ENCODE measurements at places on chromosomes 5 and 9.

GRCh38 chr9:107249131-107249533, 33.9 kb upstream of the RAD23B start:
- DNase-seq: no peak

DNA sequence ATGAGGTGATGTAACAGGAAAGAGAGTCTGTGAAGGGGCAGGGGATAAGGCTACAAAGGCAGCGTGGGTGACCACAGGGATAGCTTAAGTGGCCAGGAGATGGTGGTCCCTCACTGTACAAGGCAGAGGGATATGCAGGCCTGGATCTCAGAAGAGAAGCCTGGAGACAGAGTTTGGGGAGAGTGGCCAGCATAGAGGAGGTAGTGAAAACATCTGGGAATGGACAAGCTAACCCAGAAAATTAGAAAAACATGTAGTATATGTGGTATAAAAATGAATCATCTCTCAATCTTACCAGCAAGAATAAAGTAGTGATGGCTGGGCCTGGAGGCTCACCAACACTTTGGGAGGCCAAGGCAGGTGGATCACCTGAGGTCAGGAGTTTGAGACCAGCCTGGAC, 349.2 kb upstream of the KLF4 start:
- no peak for DNase-seq

- DNase-seq: no peak
These were observed 336.1 kb upstream of the ADAMTSL1 start for GRCh38 chr9:18137815-18138214.

GRCh38 chr9:115289757-115290208, 171.8 kb upstream of the TNC start:
- DNase-seq: no peak

DNA sequence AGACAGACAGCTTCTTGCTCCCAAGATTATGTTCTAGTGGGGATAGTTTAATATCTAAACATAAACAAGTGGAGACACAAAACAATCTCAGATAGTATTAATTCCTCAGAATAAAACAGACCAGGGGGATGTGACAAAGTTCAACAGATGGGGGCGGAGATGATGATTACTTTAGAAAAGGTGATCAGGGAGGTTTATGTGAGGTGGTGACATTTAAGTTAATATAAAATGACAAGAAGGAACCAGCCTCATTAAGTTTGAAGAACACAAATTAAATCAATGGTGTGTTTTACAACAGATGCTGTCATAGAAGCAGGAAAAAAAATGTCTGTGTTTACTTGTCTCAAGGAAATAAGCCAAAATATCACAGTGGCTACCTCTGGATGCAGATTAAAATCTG, 119.6 kb upstream of the HMHB1 start:
- no peak for DNase-seq

- no peak for DNase-seq
These were observed at the start of gene TOR4A for GRCh38 chr9:137277329-137278041. TOR4A (plus strand) TSS chr9:137277726; CDS start chr9:137278690, 964 bp downstream.

DNA sequence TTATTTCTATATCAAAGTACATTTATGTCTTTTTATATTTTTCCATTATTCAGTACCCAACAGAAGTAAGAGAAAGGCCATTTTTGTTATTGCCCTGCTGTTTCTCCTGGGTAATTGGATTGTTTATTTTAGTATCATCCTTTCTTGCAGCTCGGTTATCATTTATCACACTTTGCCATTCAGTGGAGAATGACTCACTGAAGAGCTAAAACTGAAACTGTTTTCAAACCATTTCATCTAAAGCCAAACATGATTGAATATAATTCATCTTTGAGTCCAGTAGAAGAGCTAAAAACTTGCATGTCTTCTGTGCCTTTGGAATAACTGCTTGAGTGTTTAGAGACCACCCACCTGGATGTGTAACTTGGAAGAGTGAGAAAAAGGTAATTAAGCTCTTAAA, 139.5 kb upstream of the PRDM9 start:
- no peak for DNase-seq

DNA sequence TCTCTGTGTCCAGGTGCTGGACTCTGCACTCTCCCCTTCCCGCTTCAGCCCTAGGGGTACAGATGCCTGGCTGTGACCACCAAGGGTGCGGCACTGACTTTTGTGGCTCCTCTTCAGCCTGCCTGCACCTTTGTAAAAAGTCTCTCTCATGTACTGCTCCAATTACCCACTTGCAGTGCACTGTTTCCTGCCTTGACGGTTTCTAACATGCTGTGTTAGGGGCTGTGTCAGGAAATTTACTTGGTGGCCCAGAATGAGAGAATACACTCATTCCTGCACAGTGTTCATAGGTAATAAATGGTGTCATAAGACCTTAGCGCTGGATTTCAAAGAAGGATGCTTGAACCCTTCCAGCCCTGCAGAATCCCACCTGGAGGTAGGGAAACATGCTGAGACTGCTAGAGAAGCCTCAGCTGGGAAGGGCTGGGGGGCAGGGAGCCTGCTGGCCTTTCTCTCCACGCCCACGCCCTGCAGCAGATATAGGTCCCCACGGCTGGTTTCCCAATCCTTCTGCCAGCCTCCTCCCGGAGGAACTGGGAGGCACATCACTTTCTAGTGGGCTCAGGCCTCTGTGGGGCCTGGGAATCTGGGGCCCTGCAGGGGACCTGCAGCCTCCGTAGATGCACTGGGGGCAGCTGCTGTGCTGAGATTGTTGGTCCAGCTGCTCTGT, 17.6 kb upstream of the HRH2 start:
- DNase-seq: no peak

GRCh38 chr5:86918246-86918645, 300.5 kb downstream of the COX7C start:
- DNase-seq: no peak

DNA sequence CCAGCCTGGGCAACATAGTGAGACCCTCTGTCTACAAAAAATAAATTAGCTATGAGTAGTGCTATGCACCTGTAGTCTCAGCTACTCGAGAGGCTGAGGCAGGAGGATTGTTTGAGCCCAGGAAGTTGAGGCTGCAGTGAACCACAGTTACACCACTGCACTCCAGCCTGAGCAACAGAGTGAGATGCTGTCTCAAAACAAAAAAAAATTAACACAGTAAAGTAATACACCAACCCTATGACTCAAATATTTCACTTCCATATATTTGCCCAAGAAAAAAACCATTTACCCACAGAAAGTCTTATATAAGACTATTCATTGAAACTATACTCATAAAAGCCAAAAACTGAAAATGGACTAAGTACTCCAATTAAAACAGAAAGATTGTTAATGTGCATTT, 16.2 kb downstream of the SMIM23 start:
- no peak for DNase-seq

DNA sequence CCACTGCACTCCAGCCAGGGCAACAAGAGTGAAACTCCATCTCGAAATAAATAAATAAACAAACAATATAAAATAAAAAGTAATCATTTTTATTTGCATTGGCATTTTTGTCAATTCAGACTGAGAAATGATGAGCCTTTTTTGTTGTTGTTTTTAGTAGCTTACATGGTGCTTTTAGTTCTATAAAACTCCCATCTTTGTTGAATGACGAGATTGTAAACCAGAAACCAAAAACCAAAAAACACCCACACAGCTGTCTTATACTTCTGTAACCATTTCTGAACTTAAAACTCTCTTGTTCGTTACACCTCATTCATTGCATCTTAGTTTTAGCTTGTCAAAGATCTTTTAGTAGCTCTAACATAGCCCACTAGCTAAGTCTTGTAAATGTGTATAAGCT, 44.7 kb downstream of the GGTA1 start:
- no peak for DNase-seq

DNA sequence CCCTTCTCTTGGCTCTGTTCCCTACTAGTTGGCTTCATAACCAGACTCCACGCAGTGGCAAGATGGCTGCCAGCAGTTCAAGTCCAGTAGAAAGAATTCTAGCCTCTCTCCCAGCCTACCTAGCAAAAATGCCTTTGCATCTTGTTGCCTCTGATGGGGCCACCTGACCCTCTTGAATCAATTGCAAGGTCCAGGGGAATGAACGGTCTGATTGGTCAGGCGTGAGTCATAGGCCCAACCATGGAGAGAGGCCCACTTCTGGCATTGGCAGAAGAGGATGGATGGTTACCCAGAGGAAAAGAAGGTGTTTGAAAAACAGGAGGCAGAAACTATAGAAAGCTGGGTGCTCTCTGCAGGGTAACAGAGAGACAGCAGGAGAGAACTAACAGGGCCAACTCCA, 622.6 kb downstream of the CCDC171 start:
- DNase-seq: no peak

- DNase-seq: no peak
These were observed 613.5 kb downstream of the PDE4D start for GRCh38 chr5:59279979-59280378.

DNA sequence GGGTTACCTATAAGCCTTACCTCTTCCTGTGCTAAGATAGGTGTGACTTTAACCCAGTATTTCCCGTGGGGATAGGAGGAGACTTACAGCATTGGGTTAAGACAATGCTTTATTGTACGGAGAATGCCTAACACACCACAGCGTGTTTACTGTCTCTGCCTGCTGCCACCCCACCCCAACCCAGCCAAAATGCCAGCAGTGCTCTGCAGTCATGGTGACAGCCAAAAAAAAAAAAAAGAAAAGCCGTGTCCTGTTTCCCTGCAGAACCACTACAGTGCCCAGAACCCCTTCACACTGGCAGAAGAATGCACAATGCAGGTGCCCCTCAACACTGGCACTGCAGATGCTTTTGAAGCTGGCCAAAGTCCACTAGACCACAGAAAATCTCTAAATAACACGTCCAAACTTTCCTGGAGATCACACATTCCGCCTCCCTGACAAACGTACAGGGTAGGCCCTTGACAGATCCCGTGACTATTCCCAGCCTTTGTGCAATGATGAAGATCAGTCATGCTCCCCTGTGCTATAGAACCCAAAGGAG, 102.2 kb downstream of the SERINC5 start:
- DNase-seq: no peak

DNA sequence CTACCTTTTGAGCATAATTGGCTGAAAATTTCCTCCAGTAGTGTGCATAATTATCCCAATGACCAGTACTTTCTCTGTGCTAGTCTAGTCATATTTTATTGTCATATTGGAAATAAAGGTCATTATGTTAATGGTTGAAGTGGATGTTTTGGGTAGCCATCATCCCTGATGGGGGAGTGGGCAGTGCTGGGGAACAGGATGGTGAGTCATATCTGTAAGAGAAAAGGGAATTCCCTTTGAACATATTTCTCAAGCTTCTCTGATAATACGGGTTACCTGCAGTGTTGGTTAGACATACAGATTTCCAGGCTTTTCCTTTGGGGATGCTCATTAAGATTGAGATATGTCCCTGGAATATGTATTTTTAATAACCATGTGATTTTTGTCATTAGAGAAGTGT, 33.3 kb upstream of the SPATA31D4 start:
- DNase-seq: no peak

DNA sequence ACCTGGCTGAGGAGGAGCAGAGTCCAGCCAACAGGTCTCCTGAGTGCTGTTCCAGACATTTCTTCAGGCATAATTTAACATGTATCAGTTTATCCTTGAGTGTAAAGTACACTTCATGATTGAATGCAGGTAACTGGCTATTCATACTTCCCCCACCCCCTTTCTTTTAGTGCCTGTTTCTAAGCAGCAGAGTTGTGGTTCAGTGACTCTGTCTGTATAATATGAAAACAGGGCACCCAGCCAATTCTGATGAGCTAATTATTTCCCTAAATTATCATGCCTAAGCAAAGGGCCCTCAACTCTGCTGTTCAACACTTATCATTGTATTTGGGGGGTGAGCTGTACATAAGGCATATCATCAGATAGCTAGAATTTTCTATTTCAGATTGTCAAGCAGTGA, 51.9 kb upstream of the ZSWIM6 start:
- DNase-seq: no peak

DNA sequence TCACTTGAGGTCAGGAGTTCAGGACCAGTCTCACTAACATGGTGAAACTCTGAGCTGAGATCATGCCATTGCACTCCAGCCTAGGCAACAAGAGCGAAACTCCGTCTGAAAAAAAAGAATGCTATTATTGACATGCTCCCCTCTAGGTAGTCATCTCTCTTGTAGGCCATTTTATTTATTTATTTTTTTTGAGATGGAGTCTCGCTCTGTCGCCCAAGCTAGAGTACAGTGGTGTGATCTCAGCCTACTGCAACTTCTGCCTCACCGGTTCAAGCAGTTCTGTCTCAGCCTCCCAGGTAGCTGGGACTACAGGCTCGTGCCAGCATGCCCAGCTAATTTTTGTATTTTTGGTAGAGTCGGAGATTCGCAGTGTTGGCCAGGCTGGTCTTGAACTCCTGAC, 20.6 kb upstream of the NIM1K start:
- no peak for DNase-seq

- DNase-seq: no peak
These were observed 85.5 kb upstream of the MYO10 start for GRCh38 chr5:17021602-17021932.

DNA sequence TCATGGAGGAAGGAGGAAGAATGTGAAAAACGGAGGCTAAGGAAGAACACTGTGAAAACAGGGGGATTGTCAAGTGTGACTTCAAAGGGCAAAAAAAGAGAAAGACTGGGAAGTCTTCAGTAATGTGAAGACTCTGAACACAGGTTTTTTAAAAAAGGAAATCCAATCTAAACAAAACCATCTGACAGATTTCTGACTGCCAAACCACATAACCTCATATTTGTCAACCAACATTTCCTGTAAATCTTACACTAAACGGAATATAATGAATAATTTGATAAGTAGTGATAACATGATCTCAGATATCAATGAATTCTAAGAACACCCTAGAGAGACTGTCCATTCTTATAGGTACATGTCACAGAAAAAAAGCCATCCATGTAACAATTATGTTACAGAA, 124.7 kb downstream of the FBN2 start:
- DNase-seq: no peak

DNA sequence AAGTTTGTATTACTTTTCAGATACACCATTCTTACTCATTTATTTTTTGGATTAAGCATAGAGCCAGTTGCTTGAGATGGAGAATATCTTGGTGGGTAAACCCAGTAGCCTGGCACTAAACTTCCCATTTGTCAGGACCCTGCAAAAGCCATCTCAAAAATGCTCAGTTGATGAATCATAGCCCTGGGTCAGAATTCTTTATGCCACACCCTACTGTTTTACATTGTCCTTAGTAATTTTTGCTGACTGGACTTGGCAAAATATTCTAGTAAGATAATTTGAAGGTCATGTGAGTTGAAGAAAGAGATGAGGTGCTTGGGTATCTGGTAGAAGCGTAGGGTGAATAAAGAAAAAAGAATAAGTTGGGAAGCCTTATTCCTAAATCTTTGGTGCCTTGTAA, 50.7 kb downstream of the C7 start:
- DNase-seq: no peak

- DNase-seq: no peak
These were observed 131.1 kb upstream of the ZNF462 start for GRCh38 chr9:106731910-106732309.

GRCh38 chr9:108217431-108218349, 638.1 kb downstream of the ACTL7B start:
- no peak for DNase-seq

GRCh38 chr5:110909415-110909814, 162.1 kb upstream of the TSLP start:
- DNase-seq: no peak
